ENCODE measurements at places on chromosomes 3 and 15.

GRCh38 chr3:4741404-4742307 is 237.6 kb upstream of the BHLHE40 start:
- DNase-seq = no peak

- no peak for DNase-seq
Measured at GRCh38 chr3:122377975-122378374, 5.1 kb downstream of the MIX23 start.

GRCh38 chr3:16871915-16872842 is 12.6 kb upstream of the PLCL2 start:
- DNase-seq = no peak

- no peak for DNase-seq
Measured at GRCh38 chr15:71362987-71363968, 248.0 kb downstream of the THSD4 start.

- no peak for DNase-seq
Measured at GRCh38 chr3:87778876-87779275, 279.9 kb downstream of the CGGBP1 start.

All from CD8-positive, alpha-beta T cell (primary cell).